Transverse colon (tissue), 4 donors: ENCODE measurements at places on chromosomes 6 and 20. TPM values are rescaled to one million over a fixed set of nuclear protein-coding genes. Genes with fewer than 3 reads are reported as not detected.

Gene LIN28B
- not detected for total RNA-seq

Gene NOX3
- not detected for total RNA-seq

Gene HLA-DRB5
- 7.8 TPM for total RNA-seq

Gene SLPI
- 90.3 TPM for total RNA-seq

Gene MUC21
- total RNA-seq: not detected

Gene NKAPL
- total RNA-seq: 7.9 TPM

Gene CRISP3
- not detected for total RNA-seq

Gene TCF21
- 13.0 TPM for total RNA-seq

Gene DNMT3B
- total RNA-seq: 0.79 TPM

Gene TRAPPC3L
- total RNA-seq: not detected

Gene SMPDL3A
- 195 TPM for total RNA-seq

Gene SLC22A23
- 161 TPM for total RNA-seq

Gene OR2B6
- total RNA-seq: not detected

- DNase-seq: no peak
These were observed 151.7 kb downstream of the FRK start for GRCh38 chr6:115908906-115909559.

GRCh38 chr6:169965239-169965638 lies 213.8 kb downstream of the ERMARD start:
- no peak for DNase-seq

GRCh38 chr6:10073341-10073740 lies 341.5 kb downstream of the TFAP2A start:
- DNase-seq: no peak

DNA sequence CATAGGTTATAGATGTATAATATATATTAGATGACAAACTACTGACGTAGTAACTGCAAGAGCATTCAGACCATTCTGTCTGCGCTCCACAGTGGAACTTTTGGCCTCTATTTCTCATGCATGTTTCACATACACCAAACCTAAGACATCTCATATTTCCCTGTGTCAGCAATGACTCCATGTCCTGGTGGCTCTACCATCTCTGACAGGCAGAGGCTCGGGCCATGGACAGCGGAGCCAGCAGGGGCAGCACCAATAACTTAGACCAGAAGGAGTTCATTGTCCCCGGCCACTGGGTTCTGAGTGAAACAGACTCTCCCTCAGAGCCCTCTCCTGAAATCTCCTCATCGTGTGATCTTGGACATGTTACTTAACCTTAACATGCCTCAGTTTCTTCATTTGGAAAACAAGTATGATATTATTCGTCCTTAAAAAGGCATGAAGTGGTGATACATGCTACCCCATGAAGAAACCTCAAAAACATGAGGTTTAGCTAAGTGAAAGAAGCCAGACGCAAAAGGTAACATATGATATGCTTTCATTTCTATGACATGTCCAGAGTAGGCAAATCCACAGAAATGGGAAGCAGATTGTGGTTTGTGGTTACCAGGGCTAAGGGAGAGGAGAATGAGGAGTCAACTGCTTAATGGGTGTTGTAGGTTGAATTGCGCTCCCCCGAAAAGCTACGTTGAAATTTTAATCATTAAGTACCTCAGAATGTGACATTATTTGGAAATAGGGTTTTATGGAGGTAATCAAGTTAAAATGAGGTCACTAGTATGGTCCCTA lies 564.0 kb upstream of the JARID2 start:
- no peak for DNase-seq

DNA sequence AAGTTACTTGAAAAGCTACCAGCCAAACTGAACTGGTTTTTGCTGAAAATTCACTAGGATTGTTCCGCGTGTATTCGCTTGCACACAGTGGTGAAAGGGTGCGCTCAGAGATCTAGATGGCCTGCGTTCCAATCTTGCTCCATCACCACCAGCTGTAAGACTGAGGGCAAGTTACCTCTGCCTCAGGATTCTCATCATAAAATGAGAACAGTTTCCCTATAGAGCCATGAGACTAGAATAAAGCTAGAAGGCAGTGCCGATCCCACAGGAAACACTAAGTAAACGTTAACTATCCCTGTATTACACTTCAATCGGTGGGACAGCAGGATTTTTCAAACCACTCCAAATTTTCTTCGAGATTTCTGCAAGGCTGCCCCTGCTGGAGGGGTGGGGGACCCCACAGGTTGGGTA lies 838 bp downstream of the AHCY start:
- no peak for DNase-seq

- no peak for DNase-seq
These were observed 42.0 kb downstream of the HLA-DRB5 start for GRCh38 chr6:32488083-32488482.

DNA sequence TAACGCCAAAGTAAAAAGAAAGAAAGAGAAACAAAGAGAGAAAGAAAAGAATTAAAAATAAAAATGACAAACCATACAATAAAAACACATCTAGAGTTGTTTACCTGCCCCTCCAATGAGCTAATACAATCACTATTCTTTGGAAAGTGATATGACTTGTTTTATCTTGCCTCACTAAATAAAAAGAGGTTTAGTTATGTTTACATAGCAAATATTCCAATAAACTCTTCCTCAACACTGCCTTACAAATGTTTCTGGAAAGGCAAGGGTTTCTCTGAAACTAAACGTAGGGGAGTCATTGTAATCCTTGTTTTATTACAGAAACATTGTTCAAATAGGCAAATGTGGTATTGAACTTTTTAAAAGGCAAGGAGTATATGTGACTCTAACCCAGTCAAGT lies 396.2 kb downstream of the EPM2A start:
- no peak for DNase-seq

- DNase-seq: no peak
These were observed 47.9 kb downstream of the FOXO3 start for GRCh38 chr6:108608453-108609275.

GRCh38 chr6:95203153-95203754 lies 374.1 kb upstream of the MANEA start:
- no peak for DNase-seq

DNA sequence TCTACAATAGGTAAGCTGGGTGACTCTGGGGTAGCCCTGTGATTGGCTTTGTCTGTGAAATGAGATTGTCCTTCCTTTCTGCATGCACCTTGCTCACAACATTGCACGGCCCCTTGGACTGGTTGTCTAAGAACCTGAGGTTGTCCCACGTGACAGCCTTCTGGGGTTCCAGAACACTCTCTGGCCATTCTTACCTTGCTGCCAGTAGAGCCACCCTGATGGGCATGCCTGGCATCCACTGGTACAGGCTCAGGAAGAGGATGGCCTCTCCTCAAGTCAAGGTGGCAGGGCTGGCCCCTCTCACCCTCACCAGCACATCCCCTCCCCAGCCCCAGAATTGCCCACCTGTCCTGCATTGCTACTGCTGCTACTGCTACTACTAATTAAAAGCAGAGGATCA lies 335.0 kb downstream of the PACRG start:
- no peak for DNase-seq

DNA sequence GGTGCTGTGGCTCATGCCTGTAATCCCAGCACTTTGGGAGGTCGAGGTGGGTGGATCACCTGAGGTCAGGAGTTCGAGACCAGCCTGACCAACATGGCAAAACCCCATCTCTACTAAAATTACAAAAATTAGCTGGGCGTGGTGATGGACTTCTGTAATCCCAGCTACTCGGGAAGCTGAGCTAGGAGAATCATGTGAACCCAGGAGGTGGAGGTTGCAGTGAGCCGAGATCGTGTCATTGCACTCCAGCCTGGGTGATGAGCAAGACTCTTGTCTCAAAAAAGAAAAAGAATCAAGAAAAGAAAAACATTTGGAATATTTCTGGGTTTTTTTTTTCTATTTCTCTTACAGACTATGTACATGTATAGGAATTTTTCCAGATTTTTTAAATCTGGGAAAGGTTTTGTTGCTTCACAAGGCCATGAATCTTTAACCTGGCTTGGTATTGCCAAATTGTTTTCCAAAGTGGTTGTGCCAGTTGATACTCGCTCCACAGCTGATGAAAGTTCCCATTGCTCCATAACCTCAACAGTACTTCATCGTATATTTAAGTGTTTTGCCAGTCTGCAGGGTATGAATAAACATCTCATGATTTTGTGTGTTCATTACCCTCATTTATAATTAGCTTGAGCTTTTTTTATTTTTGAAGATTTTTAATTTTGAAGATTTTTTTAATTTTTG lies 33.5 kb downstream of the RNF217 start:
- DNase-seq: no peak

DNA sequence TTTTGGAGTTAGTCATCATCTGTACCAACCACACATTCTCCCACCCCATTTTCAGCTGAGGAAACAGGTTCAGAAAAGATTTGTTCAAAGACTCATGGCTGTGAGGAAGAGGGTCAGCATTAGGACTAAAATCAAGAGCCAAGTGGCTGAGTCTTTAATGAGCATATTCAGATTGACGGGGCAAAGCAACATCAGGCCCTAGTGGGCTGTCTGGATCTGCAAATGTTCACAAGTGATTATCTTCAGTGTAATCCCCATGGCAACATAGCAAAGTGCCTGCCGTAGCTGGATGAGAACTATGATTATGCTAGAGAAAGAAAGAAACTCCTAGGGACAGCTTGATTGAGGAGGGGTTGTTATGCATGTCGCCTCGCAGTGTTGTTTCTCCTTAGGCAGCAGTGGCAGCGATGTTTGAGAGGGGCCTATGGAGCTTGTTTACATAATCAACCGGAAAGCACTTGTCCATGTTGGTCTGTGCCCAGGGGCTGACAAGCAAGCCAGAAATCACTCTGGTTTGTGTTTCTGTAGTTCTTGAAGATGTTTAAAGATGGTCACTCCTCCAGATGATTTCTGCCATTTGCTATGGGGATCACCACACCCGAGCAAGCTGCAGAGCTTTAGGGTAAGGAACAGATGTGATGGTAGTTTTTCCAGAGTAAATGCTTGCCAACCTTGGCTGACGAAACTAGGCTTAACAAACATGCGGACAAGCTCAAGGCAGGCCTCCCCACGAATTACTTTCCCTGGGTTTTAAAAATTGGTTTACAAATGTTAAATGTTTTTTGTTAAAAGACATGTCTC lies 124.3 kb upstream of the MLIP start:
- no peak for DNase-seq

DNA sequence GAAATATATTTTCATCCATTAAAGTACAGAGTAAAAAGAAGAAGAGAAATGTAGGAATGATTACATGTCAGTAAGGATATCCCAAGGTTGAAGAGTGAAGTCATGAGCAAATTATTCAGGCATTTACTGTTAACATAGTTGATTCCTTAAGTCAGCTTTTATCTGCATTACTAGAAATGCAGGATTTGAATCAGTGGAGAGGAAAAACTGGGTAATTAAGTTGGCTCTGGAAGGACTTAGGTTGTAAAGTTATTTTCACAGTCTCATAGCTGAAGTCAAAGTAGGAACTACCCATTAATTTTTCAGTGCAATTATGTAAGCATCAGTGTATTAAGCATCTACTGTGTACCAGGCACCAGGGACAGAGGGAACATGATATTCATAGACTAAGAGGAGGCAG lies 7.8 kb downstream of the NAA20 start:
- no peak for DNase-seq

DNA sequence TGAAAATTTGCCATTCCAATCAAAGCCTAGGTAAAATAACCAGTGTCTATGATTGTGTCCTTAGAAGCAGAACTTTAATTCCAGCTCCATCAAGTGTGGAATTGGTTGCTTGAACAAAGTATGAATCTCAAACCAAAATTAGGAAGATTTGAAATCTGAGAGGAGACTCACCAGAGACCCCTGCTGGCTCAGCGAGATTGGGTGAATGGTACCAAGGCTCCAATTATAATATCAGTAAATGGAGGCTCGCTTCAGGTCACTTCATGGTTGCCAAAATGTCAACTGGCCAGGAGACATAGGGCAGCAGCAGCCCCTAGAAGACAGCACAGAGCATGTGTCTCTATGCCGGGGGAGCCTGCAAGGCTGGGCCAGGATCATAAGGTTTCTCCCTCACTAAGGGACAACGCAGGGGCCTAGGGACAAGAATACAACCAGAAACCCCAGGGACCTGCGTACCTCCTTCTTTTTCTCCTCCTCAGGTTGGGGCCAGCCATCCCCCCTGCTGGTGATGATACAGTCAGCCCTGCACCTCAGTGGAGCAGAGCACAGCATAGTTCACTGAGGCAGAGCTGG lies 14.0 kb downstream of the RBL1 start:
- peak; percentile 17 for DNase-seq

- no peak for DNase-seq
These were observed 8.3 kb upstream of the MMP9 start for GRCh38 chr20:46000262-46000996.

GRCh38 chr6:3745566-3746118 lies 5.9 kb downstream of the PXDC1 start:
- DNase-seq: peak; percentile 3

- no peak for DNase-seq
These were observed 5.0 kb upstream of the BANF2 start for GRCh38 chr20:17694767-17695166.

DNA sequence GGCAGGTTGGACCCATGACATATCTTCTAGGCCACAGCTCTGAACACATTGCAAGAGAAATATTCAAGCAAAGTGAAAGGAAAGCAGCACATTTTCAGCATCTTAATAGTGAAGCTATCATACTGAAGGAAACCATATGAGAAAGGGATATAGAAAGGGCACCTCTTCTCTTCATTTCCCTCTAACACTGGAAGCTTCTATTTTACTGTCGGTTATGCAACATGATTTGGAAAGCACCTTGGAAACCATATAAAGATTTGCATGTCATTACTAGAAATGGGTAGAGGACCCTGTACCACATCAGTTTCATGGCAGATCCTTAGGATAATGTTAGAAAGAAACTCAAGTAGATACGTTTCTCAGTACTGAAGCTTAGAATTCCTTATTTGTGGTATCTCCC lies 70.5 kb upstream of the HMGN3 start:
- DNase-seq: no peak

DNA sequence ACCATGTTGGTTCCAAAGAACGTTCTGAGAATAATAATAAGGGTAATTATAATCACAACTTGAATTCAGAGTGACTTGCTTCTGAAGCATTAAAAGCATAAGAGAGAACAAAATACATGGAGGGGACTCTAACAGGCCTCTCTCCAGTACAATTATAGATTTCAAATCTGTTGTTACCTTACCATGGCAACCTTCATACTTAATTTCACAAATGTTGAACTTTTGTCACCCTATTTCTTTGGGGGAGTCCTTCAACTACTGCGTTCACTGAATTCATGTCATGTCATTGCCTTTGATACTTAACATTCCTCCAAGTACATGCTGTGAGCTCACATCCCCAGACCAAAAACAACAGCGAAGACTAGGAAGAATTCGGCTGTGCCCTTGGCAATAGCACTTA lies 104.0 kb downstream of the MKKS start:
- DNase-seq: no peak

DNA sequence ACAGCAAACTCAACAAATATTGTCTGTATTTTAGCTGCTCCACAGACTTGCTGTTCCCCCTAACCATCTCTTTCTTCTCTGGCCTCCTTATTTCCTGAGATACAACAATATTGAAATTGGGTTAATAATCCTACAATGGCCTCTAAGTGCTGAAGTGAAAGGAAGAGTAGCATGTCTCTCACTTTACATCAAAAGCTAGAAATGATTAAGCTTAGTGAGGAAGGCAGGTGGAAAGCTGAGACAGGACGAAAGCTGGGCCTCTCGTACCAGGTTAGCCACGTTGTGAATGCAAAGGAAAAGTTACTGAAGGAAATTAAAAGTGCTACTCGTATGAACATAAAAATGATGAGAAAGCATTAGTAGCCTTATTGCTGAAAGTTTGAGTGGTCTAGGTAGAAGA lies 63.8 kb downstream of the ELOVL5 start:
- no peak for DNase-seq

GRCh38 chr6:126170433-126170832 lies 169.5 kb upstream of the CENPW start:
- peak; percentile 21 for DNase-seq

- DNase-seq: no peak
These were observed 71.4 kb downstream of the ALDH5A1 start for GRCh38 chr6:24566020-24566767.
